Cortex of kidney (tissue), 1 donor: ENCODE measurements at places on chromosomes 2 and 18.

DNA sequence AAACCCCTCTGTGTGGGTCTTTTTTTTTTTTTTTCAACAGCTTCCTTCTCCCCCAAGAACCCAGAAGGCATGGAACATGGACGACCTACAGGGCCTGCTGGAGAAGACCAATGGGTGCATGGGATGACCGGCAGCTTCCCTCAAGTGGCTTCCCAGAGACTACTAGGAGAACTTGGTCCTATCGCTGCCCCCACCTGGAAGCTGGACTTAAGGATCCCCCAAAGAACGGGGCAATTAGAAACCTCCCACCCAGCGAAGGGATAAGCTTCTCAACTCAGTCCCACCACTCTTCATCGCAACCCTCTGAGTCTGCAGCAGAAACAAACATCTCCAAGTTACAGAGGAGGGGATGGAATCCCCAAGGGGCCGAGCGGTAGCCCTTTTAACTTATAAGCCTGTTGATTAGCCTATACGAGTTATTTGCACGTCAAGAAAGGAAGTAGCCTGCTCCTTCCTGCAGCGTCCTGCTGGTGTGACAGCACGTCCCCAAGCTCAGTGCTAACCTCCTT, 1.4 kb downstream of the ACTR1B start:
- no peak for DNase-seq

DNA sequence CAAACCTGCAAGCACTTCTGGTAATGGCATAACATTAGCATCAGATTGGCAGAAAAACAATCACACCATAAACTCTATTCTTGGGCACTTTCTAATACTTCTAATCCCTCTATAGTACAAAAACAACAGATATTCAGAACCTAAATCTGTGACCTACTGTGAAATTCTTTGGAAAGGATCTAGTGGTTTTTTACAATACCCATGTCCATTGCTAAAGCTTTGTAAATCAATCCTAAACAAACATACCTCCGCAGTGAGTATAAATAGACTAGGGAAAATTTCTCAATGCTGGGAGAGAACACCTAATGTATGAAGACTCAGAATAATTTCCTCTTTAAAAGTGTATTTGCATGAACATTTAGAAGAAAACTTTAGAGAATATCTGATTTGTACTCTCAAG, 1098.5 kb upstream of the DDX18 start:
- no peak for DNase-seq

GRCh38 chr2:205198140-205198525, 484.2 kb upstream of the NRP2 start:
- no peak for DNase-seq

- DNase-seq = no peak
These were observed 50.2 kb downstream of the CALCRL start for GRCh38 chr2:187397886-187398285.

GRCh38 chr18:23512641-23513040, 9.3 kb downstream of the RMC1 start:
- no peak for DNase-seq

DNA sequence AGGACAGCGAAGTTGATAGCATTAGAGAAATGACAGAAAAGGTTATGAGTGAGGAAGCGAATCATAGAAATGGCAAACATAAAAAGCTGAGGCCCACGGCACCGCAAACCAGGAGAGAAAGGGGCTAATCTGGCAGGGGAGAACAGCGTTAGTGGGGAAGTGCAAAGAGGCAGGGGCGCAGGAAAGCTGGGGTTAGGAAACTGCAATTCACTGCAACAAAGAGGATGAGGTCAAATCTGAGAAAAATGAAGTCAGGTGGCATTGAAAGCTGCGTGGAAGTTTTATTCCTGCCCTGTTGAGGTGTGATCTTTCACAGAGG, 653 bp upstream of the ABI2 start:
- no peak for DNase-seq

GRCh38 chr2:42859006-42859552, 66.7 kb upstream of the HAAO start:
- no peak for DNase-seq

DNA sequence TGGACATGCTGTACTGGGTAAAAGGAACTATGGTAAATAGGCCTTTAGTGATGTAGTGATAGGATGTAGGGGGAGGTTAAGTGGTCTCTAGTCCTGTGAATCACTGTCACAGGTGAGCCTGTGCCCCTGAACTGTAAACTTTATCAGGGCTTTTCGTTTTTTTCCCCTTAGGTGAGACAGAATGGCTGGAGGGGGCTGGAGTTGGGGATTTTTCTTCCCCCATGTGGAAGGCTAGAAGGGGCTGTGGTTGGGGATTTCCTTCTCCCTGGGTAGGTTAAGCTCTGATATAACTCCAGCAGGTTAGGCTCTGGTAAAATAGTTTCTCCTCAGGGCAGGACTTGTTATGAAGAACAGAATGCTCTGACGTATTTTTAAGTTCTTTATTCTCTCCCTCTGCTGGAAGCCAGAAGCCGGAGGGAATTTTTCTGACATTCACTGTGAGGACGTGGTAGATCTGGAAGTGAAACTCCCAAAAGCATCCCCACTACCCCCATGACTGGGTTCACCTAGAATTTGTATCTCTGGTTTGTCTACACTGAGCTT, 28.5 kb downstream of the PIKFYVE start:
- no peak for DNase-seq

DNA sequence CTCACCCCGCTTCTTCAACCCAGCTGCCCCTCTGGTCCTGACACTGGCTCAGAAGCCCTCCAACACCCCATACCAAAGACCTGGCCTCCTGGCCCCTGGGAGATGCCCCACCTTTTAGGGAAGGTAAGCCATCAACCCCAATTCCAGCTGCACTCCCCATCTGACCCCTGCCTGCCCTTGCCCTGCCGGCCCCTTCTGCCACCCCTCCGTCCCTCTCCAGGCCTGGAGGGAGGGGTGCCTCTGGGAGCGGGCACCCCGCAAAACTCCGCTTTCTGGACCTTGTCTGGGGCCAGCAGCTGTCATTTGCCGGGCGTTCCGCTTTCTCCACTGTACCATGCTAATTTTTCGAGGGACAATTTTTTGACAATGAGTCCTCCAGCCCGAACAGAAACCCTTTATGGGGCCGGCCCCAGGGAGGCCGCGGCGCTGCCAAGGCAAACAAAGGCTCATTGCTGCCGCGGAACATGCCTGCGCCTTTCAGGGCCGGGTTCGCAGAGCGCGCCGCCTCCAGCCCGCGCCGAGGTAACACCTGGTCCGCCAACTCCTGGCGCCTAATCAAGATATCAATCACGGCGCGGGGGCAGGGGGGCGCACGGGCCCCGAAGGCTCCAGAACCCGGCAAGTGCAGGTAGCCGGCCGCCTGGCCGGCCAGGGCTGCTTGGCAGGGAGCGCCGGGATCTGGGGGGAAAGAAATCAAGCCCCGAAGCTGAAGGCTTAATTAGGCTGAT, 96.0 kb downstream of the INHBB start:
- no peak for DNase-seq

- DNase-seq = no peak
These were observed 135.0 kb upstream of the RIOK3 start for GRCh38 chr18:23317975-23318675.

GRCh38 chr2:41830600-41830999, 217.2 kb upstream of the PKDCC start:
- no peak for DNase-seq

- DNase-seq = no peak
These were observed 5.9 kb downstream of the SCYGR4 start for GRCh38 chr2:227623226-227623625.
